Forelimb muscle (tissue), 1 donor: ENCODE measurements at places on chromosomes 13 and 19.

- no peak for DNase-seq
Measured at GRCh38 chr19:19366434-19367396, 38.8 kb upstream of the GATAD2A start.

DNA sequence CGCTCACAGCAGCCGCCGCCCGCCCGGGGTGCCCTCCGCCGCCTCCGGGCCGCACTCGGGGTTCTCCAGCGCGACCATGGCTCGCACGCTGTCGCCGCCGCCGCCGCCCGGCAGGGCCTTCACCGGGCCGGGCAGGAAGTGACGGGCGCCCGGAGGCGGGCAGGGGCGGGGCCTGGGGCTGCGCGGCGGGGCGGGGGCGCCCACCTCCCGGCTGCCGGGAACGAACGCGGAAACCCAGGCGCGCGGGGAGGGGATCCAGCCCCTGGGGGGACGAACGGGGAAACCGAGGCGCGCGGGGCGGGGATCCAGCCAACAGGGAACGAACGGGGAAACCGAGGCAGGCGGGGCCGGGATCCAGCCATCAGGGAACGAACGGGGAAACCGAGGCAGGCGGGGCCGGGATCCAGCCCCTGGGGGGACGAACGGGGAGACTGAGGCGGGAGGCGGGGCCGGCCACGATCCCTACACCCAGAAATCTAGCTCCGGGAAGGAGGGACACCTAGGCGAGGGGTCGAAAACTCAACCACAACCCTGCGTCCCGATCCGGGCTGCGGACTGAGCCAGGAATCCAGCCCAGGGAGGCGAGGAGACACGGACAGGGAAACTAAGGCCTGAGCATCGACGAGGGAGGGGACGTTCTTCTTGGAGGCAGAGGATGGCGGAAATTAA, at the start of gene R3HDM4:
Gene R3HDM4 (minus strand): TSS at position 140 of the 669 bp plus-strand sequence. CDS start 62 bp downstream, at position 78.
- no peak for DNase-seq

GRCh38 chr13:78364711-78365110, 238.6 kb downstream of the POU4F1 start:
- no peak for DNase-seq

GRCh38 chr19:35901055-35901644, 810 bp upstream of the NFKBID start:
- DNase-seq: no peak

- no peak for DNase-seq
Measured at GRCh38 chr13:54742984-54743383, 1714.4 kb downstream of the OLFM4 start.

GRCh38 chr19:30999726-31000125, 349.5 kb downstream of the TSHZ3 start:
- no peak for DNase-seq

GRCh38 chr19:42325896-42326771, 699 bp downstream of the MEGF8 start:
- no peak for DNase-seq

- no peak for DNase-seq
Measured at GRCh38 chr13:65677906-65678305, 1552.2 kb downstream of the PCDH9 start.

DNA sequence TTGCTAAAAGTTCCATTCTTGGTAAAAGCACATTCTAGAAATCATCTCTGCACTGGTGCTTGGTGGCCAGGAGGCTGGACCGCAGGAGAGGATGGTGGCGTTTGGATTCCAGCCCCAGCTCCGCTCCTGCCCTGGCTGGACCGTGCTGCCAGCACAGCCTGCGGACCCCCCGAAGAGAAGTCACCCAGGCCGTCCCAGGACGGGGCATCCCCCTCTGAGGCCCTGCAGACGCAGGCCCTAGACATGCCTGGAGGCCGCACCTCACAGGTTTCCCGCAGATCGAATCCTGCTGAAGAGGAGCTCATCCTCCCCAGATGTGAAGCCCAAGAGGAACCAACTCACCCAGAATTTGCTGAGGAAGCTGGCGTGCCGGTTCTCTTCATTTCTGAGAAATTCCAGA, 159.0 kb downstream of the TEX29 start:
- no peak for DNase-seq

GRCh38 chr13:76499891-76500290, 386.3 kb downstream of the KCTD12 start:
- DNase-seq: no peak

GRCh38 chr19:18499055-18499775, 22.7 kb downstream of the ELL start:
- no peak for DNase-seq

DNA sequence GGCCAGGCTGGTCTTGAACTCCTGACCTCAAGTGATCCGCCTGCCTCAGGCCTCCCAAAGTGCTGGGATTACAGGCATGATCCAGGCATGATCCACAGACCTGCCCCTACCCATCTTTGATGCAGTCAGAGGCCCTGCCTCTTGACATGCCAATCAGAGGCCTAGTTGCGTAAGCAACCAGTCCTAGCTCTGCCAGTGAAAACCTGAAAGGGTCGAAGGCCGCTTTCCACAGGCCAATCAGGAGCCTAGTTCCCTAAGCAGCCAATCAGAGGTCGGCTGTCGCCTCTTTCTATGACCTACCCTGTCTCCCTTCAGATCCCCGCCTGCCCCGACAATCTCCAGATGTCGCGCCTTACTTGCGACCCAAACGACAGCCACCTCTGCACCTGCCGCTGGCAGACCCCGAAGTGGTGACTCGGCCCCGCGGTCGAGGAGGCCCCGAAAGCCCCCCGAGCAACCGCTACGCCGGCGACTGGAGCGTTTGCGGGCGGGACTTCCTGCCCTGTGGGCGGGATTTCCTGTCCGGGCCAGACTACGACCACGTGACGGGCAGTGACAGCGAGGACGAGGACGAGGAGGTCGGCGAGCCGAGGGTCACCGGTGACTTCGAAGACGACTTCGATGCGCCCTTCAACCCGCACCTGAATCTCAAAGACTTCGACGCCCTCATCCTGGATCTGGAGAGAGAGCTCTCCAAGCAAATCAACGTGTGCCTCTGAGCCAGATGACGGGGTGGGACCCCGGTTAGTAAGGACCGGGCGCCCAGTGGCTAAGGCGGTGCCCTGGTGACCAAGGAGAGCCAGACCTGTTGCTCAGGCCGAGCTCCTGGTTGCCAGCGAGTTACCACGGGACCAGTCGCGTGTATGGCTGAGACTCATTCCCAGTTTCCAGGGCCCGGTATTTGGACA, 6.3 kb downstream of the SYDE1 start:
- DNase-seq: no peak

GRCh38 chr13:103466761-103467160, 400.5 kb upstream of the SLC10A2 start:
- no peak for DNase-seq

- no peak for DNase-seq
Measured at GRCh38 chr13:34583181-34583580, 358.9 kb upstream of the NBEA start.

DNA sequence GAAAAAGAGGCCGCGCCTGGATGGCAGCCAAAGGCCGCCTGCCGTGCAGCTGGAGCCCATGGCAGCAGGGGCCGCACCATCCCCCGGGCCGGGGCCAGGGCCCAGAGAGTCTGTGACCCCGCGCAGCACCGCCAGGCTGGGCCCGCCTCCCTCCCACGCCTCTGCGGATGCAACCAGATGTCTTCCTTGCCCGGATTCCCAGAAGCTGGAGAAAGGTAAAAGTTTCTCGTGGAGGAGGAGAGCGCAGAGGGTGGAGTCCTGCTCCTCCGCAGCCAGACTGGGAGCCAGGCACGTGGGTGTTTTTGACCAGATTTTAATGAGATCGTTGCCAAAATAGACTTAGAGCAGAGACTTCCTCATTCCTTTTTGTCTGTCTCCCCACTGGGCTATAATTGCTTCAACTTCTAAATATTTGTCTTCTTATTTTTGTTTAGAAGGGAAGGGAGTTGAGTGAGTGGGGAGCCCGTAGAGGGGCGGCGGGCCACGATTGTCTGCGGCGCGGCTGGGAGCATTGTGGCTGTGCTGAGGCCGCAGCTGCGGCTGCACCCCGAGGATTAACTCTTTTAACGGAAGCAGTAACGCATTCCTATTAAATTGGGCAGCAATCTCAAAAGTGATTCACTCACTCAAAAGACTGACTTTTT, 22.8 kb upstream of the NDUFS7 start:
- no peak for DNase-seq

DNA sequence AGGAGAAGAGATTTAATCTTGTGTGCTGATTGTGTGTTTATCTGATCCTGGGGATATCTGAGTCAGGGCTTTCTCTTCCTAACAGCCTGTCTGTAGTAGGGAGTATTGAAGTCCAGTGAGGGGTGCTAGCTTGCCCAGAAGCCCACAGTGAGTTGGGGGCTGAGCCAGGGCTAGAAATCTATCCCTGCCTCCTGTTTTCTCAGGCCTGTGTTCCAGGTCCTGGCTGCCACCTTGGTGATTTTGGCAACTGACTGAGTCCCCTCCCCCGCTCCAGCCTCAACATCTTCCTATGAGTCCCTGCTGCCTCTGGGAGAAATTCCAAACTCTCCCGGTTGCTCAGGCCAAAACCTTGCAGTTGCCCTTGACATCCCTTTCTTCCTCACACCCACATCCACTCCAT, 7.7 kb upstream of the NOVA2 start:
- DNase-seq: no peak

GRCh38 chr19:1434040-1434366, 4.2 kb upstream of the RPS15 start:
- DNase-seq: no peak

DNA sequence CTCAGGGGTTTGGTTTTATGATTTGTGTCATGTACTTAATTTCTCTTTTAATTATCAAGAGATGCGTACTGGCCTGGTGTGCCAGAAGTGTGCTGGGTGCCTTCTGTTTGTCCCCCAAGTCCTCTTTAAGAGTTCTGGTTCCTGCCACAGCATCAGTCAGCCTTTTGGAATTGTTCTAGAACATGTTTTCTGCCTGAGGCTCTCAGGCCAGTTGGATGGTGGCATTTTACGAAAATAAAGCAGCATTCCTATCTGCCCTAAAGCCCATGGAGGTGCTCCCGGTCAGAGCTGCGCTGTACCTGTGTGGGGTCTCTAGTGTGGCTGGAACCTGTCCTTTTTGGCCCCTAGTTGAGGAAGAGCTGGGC, 54.1 kb downstream of the TSSK6 start:
- no peak for DNase-seq

- DNase-seq: no peak
Measured at GRCh38 chr19:34787059-34787824, 14.2 kb upstream of the ZNF599 start.

DNA sequence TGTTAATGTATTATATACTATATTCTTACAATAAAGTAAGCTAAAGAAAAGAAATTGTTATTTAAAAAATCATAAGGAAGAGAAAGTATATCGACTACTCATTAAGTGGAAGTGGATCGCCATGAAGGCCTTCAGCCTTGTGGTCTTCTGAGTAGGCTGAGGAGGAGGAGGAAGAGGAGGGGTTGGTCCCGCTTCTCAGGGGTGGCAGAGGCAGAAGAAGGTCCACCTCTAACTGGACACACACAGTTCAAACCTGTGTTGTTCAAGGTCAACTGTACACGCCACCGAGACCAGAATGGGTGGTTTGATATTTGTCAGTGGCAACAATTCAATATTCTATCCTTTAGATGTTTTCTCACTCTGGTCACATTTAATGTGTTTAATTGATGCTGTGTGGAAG, 67.2 kb downstream of the ALOX5AP start:
- no peak for DNase-seq

DNA sequence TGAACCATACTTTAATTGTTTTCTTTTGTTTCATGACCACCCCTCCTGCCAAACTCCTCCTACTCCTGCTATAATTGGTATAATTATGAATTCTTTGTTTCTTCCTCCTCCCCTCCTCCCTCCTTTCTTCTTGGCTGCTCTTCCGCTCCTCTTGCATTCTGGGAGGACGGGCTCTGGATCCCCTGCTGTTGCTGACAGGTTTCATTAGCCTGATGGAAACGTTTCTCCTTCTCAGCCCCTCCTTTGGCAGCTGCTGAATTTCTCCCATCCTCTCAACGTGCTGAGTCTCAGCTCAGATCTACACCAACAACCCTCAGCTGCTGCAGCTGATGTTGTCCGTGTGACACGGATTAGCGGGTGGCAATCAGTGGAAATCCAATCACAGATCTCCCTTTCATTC, 97.1 kb upstream of the UBAC2 start:
- DNase-seq: peak; percentile 38

DNA sequence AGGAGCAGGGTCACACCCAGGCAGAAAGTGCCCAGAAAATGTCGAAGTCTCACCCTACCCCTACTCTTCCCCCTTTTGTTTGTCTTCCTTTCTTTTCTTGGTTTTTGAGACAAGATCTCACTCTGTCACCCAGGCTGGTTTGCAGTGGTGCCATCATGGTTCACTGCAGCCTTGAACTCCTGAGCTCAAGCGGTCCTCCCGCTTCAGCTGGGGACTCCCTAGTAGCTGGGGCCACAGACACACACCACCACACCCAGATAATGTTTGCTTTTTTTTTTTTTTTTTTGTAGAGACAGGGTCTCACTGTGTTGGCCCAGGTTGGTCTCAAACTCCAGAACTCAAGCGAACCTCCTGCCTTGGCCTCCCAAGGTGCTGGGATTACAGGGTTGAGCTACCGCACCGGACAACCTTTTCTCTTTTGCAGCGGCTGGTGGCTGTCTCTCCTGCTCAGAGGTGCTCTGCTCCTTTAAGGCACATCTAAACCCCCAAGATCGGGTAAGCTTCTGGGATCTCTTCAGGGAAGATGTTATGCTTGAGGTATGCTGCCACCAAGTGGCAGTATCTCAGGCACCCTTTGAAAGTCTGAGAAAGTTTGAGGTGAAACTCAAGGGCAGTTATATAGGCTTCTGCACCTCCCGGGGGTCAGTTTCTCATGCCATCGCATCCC, 22.4 kb upstream of the EBI3 start:
- no peak for DNase-seq

- DNase-seq: no peak
Measured at GRCh38 chr13:42924344-42924743, 67.7 kb downstream of the EPSTI1 start.

DNA sequence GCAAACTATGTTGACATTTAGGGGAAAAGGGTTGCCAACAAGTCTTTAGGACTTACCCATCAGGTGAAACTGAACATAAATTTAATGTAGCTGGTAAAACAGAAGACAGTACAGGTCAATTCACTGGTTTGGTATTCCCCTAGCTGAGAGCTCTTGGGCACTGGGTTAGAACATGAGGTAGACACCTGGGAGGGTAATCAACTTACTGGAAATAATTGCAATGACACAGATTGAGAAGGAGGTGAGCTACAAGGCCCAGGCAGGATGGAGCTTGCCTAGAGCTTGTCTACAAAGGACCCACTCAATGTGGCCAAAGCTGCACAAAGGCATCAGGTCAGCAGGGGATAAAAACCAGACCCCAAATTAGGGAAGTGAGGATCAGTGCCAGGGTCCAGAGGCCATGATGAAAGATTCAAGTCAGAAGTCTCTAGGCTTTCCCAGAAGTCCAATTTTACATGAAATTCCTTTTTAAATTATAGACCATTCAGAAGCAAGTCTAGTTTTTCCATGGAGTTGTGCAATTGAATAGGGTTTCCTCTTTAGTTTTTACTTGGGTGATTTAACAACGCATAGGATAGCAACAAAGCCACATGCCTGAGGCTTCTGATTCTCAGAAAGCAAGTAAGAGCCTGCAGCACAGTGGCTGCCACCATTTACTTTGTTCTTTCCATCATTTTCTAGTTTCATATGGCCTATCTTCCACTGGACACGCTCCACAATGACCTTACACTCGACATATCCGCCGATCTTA, 194.0 kb downstream of the NDFIP2 start:
- no peak for DNase-seq
